ENCODE measurements at places on chromosomes 6 and 20.

DNA sequence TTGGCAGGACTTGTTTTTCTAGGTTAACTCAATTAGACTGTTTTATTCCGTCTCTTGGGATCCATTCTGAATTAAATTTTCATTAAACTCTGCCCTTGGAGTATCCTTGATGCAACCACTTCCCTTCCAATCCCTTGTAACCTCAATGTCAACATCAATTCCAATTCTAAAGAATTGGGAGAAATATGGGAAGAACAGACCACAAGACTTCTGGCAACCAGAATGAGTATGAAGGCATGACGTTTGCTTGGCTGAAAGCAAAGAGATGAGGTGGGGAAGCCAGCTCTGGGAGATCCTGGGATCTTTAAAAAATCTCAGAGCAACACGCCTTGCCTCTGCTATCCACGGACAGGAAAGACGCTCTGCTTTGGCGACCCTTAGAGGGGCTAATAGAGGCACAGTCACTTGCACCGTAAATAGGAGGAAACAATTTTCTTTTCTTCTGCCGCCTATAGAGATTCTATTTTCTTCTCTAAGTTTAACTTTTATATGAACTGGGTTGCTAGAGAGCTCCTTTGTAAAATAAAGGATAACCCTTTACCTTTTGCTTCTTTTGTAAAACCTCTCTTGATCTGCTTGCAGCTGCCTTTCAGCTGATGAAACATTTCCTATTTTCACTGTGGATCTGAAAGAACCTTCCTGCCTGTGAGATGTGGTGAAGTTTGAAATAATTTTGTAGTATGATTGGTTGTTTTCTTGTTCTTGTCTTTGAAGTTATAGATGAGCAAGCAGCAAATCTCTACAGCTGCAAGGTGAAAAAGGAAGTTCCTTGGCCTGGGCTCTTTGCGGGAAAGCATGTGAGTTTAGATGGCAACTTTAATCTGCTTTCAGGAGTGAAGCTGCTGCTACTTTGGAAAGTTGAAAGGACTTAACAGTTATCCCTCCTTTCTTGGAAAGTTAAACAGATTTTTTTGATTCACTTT, at the start of gene ASIP:
Gene ASIP (plus strand): TSS at position 731 of the 923 bp plus-strand sequence. CDS start 18,952 bp downstream, outside the sequence.
- no peak for DNase-seq

DNA sequence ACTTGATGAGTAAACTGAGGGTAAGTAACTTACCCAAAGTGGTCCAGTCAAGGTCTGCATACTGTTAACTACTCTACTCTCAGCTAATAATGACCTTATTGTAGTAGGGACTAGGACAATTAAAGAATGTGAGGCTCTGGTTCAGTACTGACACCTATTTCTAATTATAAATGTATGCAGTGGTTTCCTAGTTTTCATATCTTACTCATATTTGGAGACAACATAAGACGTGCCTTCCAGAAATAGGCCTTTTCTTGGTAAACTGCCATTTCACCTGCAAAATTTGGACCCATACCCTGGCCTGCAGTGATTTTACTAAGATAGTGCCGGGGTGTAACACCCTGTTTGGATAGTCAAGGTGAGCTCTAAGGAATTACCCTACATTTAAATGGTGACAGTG, 24.7 kb downstream of the GJA1 start:
- no peak for DNase-seq

DNA sequence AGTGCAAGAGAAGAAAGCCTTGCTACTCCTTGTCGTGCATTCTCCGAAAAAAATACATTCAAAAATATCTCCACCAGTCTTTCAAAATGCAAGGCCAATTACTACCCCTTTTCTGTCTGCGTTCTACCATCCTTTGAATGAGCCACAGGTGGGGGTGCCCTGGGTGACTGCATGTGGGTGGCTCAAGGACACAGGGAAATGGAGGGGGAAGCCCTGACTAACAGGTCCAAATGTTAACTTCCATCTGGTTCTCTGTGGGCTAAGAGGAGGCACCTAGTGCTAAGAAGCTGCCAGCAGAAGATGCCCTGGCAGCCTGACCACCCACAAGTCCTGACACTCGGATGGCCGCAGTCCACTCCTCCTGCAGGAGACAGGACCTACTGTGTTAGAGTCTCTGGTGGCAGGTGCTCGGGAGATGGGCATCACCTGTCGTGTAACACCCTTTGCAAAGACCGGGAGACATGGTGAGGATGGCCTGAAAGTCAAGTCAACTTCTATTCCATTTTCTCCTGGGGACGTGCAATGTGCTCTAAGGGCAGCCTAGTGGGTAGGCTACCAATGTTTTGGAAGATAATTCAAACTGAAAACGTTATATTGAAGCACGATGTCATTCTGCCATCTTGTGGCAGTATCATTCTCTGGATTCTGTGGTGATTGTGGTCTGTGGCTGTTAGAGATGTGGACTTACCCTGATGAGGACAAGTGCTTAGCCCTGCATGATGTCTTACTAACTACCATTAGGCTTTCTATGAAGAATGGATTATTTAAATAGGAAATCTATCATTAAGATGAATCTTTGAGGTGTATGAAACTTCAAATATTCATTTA, 27.4 kb upstream of the IGF2R start:
- DNase-seq, result no peak

DNA sequence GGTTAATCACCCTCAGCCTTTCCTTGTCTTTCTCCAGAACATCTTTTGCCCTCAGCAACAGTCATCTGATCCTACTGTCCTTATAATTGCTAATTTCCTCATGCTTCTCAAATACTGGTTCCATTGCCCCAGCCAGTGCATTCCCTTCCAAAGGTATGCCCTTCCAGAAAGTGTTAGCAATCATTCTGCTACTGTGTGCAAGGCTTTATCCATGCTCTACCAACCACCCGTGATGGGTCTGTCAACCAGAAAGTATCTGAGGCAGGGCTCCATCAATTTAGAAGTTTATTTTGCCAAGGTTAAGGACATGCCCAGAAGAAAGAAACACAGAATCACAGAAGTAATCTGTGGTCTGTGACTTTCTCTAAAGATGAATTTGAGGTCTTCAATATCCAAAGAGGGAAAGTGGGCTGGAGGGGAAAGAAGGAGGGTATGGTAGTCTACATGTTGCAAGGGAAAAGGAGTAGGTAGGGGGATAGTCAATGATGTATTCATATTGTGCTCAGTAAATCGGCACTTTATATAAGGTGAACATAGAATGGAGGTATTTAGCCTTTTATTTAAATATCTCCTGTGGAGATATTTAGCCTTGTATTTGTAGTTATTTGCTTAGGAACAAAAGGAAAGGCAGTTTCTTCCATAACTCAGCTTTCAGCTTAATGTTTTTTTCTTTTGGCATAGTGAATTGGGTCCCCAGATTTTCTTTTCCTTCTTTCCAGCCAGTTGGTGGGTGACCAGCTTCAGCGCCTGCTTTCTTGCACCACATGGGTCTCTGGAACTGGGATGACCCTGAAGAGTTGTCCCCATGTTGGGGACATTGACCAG, 35.2 kb upstream of the PAQR8 start:
- DNase-seq, result no peak

GRCh38 chr20:40579701-40580100, 109.3 kb downstream of the MAFB start:
- DNase-seq, result no peak

- no peak for DNase-seq
These were observed 18.0 kb downstream of the SMAP1 start for GRCh38 chr6:70685494-70686180.

GRCh38 chr6:89792881-89793280, 26.7 kb downstream of the MDN1 start:
- no peak for DNase-seq

DNA sequence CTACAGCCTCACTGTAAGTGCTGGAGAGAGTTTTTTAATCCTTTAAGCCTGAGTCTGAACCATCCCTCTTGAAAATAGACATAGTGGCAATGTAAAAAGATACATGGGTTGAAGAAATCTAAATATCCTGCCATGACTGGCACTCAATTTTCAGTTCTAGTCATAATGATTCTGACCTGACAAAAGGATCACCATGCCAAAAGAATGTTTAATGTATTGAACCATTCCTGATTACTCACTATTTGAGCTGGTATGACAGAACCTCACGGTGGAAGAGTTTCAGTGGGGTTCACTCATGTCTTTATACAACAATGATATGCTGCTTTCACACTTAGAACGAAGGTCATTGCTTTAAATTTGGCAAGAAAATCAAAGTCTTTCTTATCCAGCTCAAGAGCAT, 93.4 kb downstream of the HIVEP2 start:
- no peak for DNase-seq

GRCh38 chr20:3794701-3795420, 1.2 kb upstream of the CDC25B start:
- DNase-seq, result no peak

- DNase-seq, result no peak
These were observed 39.7 kb downstream of the SUN5 start for GRCh38 chr20:32964575-32964974.

All from C1 segment of cervical spinal cord (tissue), 14 donors.